Activated naive CD4-positive, alpha-beta T cell treated with anti-CD3 and anti-CD28 coated beads, Interleukin-2, amount 50 U/mL, for 72 hours (primary cell): ENCODE measurements at places on chromosomes 12 and 14.

- DNase-seq: no peak
Observed at GRCh38 chr12:64273527-64274403, 51.7 kb upstream of the KICS2 start.

GRCh38 chr12:3882896-3883564 is 9.8 kb upstream of the PARP11 start:
- DNase-seq: no peak

DNA sequence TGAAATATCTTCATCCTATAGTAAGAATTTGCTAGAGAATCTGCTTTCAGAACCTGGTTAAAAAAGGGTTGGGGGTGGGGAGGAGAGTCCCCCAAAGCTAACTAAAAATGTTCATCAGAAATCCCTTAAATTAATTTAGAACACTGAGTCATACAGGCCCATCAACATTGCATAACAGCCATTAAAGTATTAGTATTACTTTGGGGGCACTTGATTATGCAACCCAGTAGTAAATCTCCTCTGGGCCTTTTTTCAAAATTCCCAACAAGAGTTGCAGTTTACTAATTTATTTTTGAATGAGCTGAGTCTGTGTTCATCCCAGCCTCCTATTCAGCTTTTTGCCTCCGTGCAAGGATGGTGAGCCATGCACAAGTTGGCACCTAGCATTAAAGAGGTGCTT is 8.8 kb upstream of the SLC24A4 start:
- no peak for DNase-seq

DNA sequence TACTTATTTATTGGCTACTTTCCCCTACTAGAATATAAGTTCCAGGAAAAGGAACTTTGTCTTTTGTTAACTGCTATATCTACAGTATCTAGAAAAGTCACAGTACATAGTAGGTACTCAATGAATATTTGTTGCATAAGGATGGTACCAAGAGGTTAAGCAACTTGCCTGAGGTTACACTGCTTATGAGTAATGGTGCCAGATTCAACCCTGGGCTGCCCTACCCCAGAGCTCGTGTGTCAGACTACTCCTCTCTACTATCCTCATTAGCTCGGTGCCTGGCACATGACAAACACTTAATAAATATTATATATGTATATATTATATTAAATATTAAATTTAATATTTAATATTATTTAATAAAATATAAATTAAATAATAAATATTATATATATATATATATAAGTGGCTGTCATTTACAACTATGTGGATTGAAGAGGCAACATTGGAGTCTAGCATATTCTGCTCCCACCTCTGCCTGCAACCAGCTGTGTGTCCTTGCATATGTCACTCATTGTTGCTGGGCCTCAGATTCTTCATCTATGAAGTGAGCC is 25.4 kb downstream of the UTP20 start:
- DNase-seq: no peak

DNA sequence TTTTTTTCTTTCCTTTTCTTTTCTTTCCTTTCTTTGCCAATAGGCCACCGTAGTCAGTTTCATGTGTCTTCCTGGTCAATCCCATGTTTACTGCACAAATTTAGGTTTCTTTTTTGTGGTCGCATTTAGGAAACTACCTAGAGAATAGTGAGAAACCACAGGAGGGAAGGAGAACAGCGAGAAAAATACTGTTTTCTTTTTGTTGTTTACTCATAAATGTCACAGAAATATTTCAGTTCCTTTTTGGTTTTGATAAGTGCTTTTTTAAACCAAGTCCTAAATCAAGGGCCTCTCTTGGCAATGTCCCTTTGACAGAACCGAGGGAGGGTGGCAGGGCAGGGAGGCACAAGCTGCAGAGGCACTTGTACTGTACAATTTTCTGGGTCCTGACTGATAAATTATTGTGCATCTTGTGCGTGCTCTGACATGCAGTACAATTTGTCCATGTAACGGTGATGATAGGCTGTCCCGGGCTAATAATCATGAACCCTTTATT is 326.1 kb downstream of the CACNA1C start:
- no peak for DNase-seq

- no peak for DNase-seq
Observed at GRCh38 chr12:16568873-16569272, 37.1 kb downstream of the LMO3 start.

- no peak for DNase-seq
Observed at GRCh38 chr12:70398002-70398401, 31.9 kb downstream of the KCNMB4 start.

DNA sequence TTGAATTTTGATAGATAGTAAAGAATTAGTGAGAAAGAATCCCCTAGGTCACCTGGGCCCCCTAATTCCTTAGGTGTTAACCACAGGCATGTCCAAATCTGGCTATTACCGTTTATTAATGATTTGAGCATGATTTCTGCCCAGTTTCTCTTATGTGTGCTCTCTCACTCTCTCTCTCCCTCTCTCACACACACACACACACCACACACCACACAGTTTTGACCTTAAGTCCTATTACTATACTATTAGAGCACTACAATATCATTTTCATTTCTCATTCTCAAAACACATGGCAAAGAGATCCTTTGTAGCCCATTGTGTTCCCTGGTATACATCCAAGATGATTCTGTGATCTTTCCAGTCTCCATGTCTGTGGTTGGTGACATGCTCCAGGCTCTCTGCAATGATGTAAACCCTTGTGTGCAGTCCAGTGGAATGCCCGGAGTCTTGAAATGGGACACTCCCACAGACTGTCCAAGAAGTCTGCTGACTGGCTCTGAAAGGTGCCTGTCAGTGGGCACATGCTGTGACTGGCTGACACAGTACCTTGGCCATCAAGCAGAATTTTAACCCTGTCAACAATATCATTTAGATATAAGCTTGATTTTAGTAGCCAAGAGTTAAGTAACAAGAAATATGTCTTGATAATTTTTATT is 96.2 kb downstream of the FIGNL2 start:
- DNase-seq: no peak

GRCh38 chr14:89266754-89267153 is 150.3 kb downstream of the FOXN3 start:
- DNase-seq: no peak

GRCh38 chr14:55518391-55518790 is 61.6 kb upstream of the KTN1 start:
- DNase-seq: no peak

- DNase-seq: no peak
Observed at GRCh38 chr14:54026671-54027070, 70.0 kb upstream of the BMP4 start.

- no peak for DNase-seq
Observed at GRCh38 chr12:101992091-101992490, 69.7 kb downstream of the WASHC3 start.

DNA sequence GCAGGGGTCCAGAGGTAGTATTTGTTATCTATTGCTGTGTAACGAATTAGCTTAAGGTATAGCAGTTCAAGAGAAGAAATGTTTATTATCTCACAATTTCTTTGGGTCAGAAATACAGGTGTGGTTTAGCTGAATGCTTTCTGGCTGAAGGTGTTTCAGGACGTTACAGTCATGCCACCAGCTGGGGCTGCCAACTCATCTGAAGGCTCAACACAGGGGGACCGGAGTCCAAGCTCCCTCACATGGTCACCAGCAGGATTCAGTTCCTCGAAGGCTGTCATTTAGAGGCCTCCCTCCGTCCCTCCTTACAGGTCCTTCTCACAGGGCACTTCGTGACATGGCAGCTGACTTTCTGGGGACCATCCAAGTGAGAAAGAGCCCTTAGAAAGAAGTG is 37.5 kb upstream of the SINHCAF start:
- DNase-seq: no peak

- DNase-seq: no peak
Observed at GRCh38 chr12:75774261-75775052, 257.1 kb downstream of the PHLDA1 start.

GRCh38 chr12:64007853-64008252 is 163.4 kb downstream of the SRGAP1 start:
- no peak for DNase-seq

DNA sequence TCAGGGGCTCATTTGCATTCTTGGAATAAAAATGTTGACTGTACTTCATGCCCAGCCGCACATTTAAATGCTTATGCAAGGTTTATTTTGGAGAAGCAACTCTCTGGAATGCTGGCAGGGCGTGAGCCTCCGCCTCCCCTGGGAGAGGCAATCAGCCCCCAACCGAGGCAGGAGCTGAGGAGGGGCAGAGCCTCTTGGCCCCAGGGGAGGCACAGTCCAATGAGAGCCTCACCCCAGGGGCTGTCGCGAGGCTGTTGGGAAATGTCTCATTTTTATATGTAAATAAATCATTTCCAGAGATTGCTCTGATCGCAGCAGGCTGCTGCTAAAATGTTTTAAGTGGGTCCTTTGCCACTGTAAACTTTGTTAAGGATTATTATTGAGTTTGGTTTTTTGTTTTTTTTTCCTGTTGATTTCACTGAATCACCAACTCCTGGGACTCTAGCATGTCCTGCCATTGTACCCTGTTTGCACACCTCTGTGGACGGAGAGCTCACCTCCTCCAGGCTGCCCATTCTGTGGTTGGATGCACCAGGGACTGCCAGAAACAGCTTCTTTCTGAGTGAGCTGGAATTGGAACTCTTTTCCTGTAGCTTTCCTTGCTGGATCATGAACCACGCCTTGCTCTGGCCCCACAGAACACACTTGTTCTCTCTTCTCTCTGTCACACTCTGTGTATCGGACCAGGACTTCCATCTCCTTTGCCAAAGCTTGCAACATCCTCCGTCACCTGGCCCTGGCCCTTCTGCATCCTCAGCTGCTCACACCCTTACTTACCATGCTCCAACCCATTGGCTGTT is 46.9 kb upstream of the FAM181A start:
- no peak for DNase-seq

DNA sequence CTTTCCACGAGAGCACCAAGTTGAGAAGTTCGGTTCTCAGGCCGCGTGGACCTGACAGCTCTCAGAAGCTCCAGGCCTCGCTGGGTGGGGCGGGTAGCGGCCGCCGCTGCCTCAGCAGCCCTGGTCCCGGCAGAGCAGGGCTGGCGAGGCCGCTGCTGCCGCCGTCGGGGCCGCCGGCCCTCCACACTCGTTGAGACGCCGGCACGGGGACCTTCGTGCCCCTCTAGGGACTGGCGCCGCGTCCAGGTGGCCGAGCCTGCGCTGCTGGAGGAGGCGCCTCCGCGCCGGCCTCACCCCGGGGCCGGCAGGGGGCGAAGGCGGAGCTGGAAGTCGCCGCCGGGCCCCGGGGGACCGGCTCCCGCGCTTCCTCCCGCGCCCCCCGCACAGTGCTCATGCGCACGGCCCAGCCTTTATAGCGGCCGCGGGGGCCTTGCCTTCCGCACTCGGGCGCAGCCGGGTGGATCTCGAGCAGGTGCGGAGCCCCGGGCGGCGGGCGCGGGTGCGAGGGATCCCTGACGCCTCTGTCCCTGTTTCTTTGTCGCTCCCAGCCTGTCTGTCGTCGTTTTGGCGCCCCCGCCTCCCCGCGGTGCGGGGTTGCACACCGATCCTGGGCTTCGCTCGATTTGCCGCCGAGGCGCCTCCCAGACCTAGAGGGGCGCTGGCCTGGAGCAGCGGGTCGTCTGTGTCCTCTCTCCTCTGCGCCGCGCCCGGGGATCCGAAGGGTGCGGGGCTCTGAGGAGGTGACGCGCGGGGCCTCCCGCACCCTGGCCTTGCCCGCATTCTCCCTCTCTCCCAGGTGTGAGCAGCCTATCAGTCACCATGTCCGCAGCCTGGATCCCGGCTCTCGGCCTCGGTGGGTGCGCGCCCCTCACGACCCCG is at the start of gene COCH:
Gene COCH (plus strand): TSS at position 440 of the 879 bp plus-strand sequence. CDS start 380 bp downstream, at position 820.
- DNase-seq: no peak

DNA sequence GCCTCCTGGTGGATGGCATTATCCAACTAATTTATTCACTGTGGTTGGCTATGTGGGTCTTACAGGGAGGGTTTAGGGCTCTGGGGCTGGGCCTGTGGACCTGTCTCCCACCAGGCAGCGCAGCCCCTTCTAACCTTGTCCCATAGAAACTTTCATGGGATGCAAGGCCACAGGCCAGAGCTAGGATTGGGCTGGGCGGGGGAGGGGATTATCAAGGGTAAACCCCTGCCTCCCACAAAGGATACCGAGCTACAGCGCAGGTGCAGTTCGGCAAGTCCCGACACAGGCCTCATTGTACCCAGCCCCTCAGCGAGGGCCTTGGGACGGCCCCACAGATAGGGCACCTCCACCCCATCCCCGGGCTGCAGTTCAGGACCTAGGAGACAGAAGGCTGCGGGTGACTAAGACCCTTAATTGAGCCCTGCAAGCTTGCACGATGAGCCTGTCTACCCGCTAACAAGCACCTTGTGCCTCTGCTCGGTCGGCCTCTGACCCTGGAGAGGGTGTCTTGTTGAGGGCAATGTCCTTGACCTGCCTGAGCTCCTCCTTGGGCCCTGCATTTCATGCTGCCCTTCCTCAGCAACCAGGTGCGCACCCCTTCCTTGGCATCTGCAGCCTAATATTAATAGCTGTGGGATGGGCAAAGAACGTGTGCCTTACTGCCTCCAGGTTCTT is 46.7 kb downstream of the PSMA6 start:
- no peak for DNase-seq

DNA sequence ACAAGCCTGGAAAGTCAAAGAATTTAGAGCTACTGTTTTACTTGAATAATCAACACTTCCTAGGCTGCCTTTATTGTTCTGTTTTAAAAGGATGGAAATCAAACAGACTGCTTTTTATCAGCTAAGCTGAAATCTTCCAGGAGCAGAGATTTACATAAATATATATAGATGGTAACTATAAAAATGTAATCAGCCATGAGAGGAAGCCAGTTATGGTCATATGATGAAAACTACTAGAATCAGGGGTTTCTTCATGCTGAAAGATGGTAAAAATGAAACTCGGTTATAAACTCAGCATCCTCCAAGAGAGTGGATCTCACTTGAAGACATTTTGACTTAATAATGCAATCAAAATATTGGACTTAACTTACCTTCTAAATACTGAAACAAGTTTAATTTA is 413.0 kb downstream of the GXYLT1 start:
- no peak for DNase-seq

- no peak for DNase-seq
Observed at GRCh38 chr12:29957835-29958234, 174.1 kb upstream of the TMTC1 start.
